Glutamatergic neuron (in vitro differentiated cells): ENCODE measurements at places on chromosomes 1 and 21. TPM values are rescaled to one million over a fixed set of nuclear protein-coding genes. Genes with fewer than 3 reads are reported as not detected.

DNA sequence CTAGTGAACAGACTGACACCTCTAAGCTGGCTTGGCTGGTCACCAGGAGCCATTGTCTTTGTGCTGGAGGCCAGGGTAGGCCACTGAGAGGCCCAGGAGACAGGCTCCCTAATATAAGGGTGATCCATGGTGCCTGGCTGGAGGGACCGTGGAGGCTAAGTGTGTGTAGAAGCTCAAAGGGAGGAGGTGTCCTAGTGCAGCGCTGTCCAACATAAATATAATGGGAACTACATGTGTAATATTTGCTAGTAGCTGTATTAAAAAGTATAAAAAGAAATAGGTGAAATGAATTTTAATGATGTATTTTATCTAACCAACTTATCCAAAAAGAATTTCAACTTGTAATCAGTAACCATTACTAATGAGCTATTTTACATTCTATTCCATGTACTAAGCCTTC is 35.0 kb downstream of the SOX13 start:
- H3K4me1 ChIP-seq = no peaks in the 10 kb centered on the region
- no peak overlapping the region for H3K27ac ChIP-seq
- H3K36me3 ChIP-seq = no peaks in the 10 kb centered on the region
- H3K27me3 ChIP-seq = no peaks in the 10 kb centered on the region
- DNase-seq = no peak

The RNF11 gene
- 81.6 TPM for total RNA-seq

GRCh38 chr1:53642607-53643006 is 96.4 kb downstream of the GLIS1 start:
- H3K27ac ChIP-seq = no peak overlapping the region
- DNase-seq = no peak
- no peak overlapping the region for H3K4me3 ChIP-seq
- H3K4me1 ChIP-seq = peaks cover 14% of the 10 kb centered on the region
- peaks cover 4% of the 10 kb centered on the region for H3K27me3 ChIP-seq

GRCh38 chr1:184567009-184567408 is 180.2 kb downstream of the C1orf21 start:
- H3K27ac ChIP-seq = no peak overlapping the region
- H3K4me1 ChIP-seq = peaks cover 14% of the 10 kb centered on the region
- DNase-seq = no peak

DNA sequence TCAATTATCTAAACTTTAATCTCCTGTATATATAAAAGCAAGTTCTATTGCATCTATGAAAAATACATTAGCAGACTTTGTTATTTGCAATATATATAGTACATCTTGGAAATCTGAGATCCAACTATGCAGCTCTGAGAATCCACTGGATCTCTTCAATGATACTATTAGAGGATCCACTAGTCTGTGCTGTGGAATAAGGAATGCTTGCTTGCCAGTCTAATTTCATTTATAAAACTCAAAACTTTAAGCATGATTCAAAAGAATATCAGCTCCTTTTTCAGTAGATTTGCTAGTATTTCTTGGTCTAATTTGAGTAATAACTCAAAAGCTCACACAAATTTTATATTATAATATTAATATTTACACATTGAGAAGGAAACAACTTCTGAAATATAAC is 115.1 kb downstream of the SPATA6 start:
- H3K4me1 ChIP-seq = no peaks in the 10 kb centered on the region
- no peaks in the 10 kb centered on the region for H3K36me3 ChIP-seq
- H3K27me3 ChIP-seq = no peaks in the 10 kb centered on the region
- no peak for DNase-seq

The DNM3 gene
- total RNA-seq = 11.4 TPM

The HSD11B1 gene
- not detected for total RNA-seq

The VASH2 gene
- total RNA-seq = 59.8 TPM
